ENCODE measurements at places on chromosomes 1 and 21.

GRCh38 chr1:231964961-231965360 lies 338.4 kb downstream of the DISC1 start:
- no peak overlapping the region for H3K27ac ChIP-seq
- no peak overlapping the region for H3K4me3 ChIP-seq
- H3K36me3 ChIP-seq: no peaks in the 10 kb centered on the region
- H3K27me3 ChIP-seq: peaks cover 5% of the 10 kb centered on the region

DNA sequence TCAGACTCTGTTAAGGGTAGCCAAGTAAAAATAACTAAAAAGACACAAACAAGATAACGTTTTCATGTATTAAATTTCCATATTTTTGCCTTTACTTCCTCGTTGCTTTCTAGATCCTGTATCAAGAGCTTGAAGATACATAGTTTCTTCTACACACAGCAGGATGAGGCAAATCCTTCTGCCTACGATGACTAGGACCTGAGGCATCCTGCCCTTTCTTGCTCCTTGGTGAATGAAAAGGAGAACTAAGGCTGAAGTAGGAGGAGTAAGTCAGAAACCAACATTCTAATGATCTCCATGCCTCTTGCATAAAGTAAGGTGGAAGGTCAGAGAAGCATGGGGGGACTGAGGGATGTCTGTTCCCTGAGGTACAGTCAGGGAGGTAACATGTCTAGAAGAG lies 102.6 kb downstream of the GPATCH2 start:
- H3K36me3 ChIP-seq: peaks cover 24% of the 10 kb centered on the region
- no peak overlapping the region for H3K27ac ChIP-seq
- no peak overlapping the region for H3K4me3 ChIP-seq

- no peak for DNase-seq
- H3K27ac ChIP-seq: no peak within 1 kb of the TSS
- H3K4me1 ChIP-seq: no peaks in the 10 kb centered on the region
- H3K27me3 ChIP-seq: no peaks in the 10 kb centered on the region
- H3K4me3 ChIP-seq: no peak within 1 kb of the TSS
- no peaks in the 10 kb centered on the region for H3K36me3 ChIP-seq
Measured at GRCh38 chr21:14545906-14546480, at the start of gene SAMSN1. Gene SAMSN1 (minus strand): TSS chr21:14546315. CDS start chr21:14546261, 54 bp downstream.

DNA sequence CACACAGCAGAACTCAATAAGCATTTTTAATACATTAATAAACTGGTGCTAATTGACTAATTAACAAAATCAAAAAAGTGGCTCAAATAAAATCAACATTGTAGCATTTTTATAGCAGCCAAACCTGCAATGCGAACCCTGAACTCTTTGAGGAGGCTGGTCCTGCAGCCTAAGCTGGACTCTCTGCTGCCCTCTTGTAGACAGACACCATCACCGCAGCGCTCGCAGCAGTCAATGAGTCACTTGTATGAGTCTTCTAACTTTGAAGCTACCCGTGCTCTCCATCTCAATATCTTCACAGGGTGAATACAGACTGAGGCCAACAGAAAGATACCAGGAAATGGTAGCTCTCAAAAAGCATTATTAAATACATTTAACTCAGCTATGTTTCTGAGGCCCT lies 9.7 kb upstream of the KRTAP7-1 start:
- DNase-seq: peak; percentile 33
- H3K27ac ChIP-seq: no peak overlapping the region
- H3K4me1 ChIP-seq: no peaks in the 10 kb centered on the region

GRCh38 chr1:42797979-42798378 lies 13.2 kb downstream of the TMEM269 start:
- H3K36me3 ChIP-seq: no peaks in the 10 kb centered on the region
- no peak overlapping the region for H3K4me3 ChIP-seq
- H3K4me1 ChIP-seq: peaks cover 1% of the 10 kb centered on the region
- peaks cover 4% of the 10 kb centered on the region for H3K27me3 ChIP-seq

GRCh38 chr1:159712080-159712479 lies 2.3 kb downstream of the CRP start:
- no peak overlapping the region for H3K4me3 ChIP-seq
- no peak for DNase-seq
- no peaks in the 10 kb centered on the region for H3K4me1 ChIP-seq
- no peaks in the 10 kb centered on the region for H3K27me3 ChIP-seq

DNA sequence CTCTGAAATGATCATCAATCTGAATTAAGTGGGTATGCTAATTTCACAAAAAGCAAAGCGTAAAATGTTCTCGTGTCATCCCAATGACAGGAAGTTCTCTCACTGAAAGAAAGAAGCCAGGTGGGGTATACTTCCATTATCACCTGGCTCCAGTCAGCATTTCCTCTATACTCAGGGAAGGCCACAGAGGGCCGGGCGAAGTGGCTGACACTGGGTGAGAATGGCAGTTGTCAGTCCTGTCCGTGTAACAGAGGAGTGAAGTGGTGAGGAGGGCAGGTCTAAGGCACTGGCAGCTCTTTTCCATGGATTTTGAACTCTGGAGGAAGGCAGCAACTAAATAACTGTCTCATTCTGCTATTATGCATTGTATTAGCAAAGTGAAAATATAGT lies 60.4 kb downstream of the CAPN2 start:
- peaks cover 37% of the 10 kb centered on the region for H3K4me1 ChIP-seq
- peaks cover 33% of the 10 kb centered on the region for H3K36me3 ChIP-seq
- H3K27ac ChIP-seq: peak overlapping the region; percentile 81

Data from progenitor cell of endocrine pancreas (in vitro differentiated cells).